CD14-positive monocyte (primary cell): ENCODE measurements at places on chromosomes 6 and 20. TPM values are rescaled to one million over a fixed set of nuclear protein-coding genes. Genes with fewer than 3 reads are reported as not detected.

Gene CD24
- polyA plus RNA-seq: 0.29 TPM

Gene HDGFL1
- not detected for polyA plus RNA-seq

Gene PNLDC1
- polyA plus RNA-seq: 0.43 and 0.56 TPM in 2 replicates

Gene CD109
- 0.17 TPM for polyA plus RNA-seq

Gene SIRPB1
- 437 TPM for polyA plus RNA-seq

Gene ZBTB12
- polyA plus RNA-seq: not detected

DNA sequence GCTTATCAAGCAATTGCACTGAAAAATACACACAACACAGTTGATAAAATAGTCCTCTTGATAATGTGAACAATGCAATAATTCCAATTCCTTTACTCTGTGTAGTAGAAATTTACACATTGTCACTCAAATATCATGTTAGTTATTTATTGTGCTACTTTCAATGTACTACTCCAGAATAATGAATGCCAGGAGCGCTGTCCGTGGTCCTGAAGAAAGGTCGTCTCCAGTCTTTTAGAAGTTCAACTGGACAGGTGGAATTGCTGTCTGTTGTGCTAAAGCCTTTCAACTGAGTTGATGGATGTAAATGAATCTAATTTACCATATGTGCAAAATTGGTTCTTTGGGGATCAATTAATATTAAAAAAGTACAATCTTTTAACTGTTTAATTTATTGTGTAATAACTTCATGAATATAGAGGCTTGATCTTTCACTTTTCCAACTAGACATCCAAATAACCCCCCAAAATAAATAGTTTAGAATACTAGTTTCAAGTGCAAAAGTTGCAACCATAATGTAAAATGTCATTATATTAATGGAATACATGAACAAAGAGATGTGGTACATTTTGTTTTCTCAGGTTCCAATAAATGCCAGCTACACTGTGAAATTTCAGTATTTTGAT is 3.2 kb downstream of the GRIK2 start:
- DNase-seq: no peak

DNA sequence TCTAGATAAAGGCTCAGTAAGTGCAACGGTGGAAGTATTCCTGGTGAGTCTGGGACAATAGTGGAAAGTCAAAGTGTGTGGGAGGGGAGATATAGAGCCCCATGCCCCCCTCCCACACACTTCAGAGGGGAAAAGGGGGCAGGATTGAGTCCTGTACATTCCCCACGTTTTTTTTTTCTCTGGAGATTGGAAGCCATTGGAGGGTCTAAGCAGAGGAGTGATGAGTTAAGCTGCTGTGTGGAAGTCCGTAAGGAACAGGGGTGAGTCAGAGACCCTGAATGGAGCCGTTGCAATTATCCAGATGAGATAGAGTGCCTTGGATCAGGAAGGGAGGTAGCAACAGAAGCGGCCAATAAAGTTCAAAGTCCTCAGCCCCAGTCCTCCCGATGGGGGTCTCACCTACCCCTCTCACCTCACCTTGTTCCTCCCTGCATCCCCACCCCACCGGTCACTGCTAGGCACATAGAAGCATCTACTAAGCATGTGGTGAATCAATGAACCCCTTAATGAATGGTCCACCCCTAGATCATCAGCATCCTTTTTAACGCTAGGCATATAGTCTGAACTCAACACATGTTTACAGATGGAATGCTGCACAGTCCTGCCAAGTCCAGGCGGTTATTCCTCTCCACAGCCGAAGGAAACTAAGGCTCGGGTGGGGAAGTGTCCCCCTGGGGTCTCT is 662 bp upstream of the SLC9A8 start:
- DNase-seq: peak; percentile 72

- DNase-seq: no peak
Measured at GRCh38 chr6:16656451-16656850, 104.8 kb downstream of the ATXN1 start.

GRCh38 chr20:911882-912600 is 4.1 kb downstream of the ANGPT4 start:
- DNase-seq: no peak

DNA sequence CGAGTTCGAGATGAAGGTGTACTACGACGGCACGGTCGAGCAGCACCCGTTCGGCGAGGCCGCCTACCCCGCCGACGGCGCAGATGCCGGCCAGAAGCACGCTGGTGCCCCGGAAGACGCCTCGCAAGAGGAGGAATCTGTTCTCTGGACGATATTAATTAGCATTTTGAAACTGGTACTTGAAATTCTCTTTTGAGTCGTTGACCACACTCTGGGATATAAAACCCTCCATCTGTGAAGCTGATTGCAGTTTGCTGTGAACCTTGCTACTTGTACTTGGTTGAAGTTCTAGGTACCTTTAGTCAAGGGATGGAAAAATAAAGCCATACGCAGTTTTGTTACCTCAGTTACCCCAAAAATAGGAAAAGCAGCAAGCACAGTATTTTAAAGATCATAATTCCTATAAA is 917 bp downstream of the C6orf120 start:
- DNase-seq: no peak

GRCh38 chr6:133632206-133632605 is 256.7 kb upstream of the TCF21 start:
- DNase-seq: no peak

DNA sequence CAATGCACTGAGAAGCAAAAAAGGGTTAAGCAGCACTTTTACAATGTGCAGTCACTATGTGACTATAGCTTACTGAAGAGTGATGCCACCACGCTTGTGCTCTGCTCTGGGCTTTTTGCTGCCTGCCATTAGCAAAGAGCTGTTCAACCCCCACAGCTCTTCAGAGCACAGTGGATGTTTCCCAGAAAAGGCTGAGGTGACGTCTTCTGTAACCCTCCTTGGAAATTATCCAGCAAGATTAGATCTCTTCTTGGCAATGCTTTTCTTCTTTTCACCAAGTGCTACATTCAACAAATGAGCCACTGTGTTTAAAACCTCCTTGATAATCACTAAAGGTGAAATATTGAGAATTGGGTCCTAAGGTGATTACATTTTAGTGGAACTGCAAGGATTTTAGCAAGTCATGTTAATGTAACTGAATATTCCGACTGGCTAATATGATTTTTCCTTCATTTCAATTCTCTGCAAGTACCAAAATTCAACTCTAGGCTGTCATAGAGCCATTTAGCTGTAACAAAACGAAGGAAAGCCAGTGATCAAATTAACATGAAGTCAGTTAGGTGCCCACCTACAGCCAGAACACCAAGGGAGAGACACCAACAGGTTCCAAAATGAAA is 34.9 kb downstream of the ELOVL5 start:
- no peak for DNase-seq

DNA sequence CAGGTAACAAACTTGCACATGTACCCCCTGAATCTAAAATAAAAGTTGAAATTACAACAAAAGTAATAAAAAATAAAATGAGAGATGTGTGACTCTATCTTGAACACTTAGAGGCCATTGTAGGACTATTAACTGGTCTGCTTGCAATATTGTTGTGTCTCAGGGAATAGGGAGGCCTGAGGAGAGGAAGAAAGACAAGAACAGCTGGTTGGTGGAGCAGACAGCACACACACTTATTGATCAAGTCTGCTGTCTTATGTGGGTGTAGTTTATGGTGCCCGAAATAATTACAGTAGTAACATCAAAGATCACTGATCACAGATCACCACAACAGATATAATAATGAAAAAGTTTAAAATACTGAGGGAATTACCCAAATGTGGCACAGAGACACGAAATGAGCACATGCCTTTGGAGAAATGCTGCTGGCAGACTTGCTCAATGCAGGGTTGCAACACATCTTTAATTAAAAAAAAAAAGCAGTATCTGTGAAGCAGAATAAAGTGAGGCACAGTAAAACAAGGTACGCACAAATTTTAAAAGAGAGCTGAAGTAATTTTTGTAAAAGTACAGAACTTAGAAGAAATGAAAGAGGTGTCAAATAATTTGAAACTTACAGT is 110.1 kb upstream of the HDAC2 start:
- DNase-seq: no peak

DNA sequence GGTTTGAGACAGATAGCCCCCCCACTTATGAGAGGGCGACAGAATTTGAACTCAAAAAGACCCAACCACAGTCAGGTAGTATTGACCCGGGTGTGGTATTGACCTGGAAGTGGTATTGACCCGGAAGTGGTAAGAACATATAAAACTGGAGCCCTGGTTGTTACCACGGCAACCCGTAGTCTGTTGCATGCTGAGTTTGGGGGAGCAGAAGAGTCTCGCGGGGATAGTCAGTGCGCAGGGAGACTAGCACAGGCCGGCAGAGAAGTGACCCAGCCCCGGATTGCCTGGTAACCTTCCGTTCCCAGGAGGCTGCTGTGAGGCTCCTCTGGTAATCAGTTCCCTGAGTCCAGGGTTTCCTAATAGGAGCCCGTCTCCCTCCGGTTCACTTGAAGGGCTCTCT is 96.2 kb downstream of the SNX5 start:
- DNase-seq: no peak

DNA sequence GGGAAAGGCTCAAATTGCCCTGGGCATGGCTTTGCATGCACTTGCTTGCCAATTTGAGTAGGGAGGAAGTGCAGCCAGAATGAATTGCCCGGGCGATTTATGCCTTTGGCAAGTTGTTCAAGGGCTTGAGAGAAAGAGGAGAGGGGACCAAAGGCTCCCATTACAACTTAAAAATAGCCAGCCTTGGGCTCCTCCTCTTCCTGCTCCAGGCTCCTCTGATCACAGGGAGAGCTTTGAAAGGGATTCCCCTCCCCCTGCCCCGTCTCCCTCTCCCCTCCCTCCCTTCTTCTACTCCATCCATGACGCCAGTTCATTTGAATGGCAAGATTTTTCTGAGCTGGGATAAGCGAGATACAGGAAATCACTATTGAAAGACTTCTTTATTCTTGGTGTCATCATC is 304.9 kb upstream of the JAG1 start:
- no peak for DNase-seq

GRCh38 chr6:30111266-30111856 is 1.5 kb downstream of the TRIM31 start:
- DNase-seq: no peak
